ENCODE measurements at places on chromosomes 16 and 17.

- no peak for DNase-seq
Measured at GRCh38 chr16:56910654-56911539, 21.0 kb upstream of the HERPUD1 start.

GRCh38 chr16:66521951-66522771, 27.8 kb downstream of the TK2 start:
- DNase-seq: peak; percentile 96

- no peak for DNase-seq
Measured at GRCh38 chr17:71472809-71473789, 647.7 kb upstream of the SOX9 start.

DNA sequence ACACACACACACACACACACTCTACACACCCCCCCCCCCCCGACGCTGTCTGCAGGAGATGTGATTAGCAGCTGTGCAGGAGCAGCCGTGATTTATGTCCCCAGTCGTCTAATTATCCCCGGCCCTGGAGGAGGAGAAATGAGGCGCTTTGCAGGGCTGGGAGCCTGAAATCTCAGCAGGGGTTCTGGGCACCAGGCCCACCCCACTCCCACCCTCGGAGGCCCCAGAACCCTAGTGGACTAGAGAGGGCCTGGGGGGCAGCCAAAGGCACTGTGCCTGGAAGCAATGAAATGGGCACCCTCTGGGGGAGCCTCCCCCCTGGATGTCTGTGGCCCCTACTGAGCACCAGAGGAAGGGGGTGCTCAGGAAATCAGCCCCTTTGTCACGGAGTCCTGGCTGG, 134.2 kb upstream of the CIBAR2 start:
- DNase-seq: no peak

DNA sequence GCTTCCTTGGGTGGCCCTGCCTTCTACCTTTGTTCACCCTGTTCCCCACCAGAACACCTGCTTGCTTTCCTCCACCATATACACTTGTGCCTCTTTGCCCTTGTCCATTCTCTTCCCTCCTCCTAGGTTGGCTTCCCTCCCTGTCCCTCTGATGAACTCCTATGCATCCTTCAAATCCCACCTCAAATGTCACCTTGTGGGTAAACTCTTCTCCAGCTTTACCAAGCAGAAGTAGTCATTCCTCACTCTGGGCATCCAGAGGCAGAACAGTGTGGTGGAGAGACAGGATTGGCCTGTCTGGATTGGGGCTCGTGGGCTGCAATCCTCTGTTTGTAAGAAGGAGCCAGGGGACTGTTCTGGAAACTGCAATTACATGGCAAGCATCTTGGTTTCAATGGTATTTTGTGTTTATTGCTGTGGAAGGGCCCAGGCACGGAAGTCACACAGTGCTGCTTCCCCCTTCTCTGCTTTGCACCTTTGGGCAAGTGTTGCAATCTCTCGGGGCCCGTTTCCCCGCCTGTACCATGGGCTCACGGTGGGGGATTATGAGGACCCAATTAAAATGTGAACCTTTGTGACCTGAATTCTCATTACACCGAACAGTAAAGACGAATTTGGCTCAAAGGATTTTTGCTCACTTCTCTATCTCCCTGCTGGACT, 21.9 kb upstream of the NXPH3 start:
- DNase-seq: no peak

- DNase-seq: peak; percentile 97
Measured at GRCh38 chr16:30922960-30923535, 324 bp upstream of the FBXL19 start.

- DNase-seq: no peak
Measured at GRCh38 chr16:22844416-22844815, 30.5 kb downstream of the HS3ST2 start.

- DNase-seq: no peak
Measured at GRCh38 chr16:3950343-3951193, 70.1 kb upstream of the CREBBP start.

- DNase-seq: no peak
Measured at GRCh38 chr16:8859913-8860881, 8.6 kb downstream of the CARHSP1 start.

GRCh38 chr17:49515196-49515770, 20.2 kb downstream of the NGFR start:
- DNase-seq: no peak

- no peak for DNase-seq
Measured at GRCh38 chr16:104928-105327, 26.9 kb downstream of the MPG start.

GRCh38 chr16:81902025-81902424, 109.2 kb downstream of the SDR42E1 start:
- DNase-seq: no peak

DNA sequence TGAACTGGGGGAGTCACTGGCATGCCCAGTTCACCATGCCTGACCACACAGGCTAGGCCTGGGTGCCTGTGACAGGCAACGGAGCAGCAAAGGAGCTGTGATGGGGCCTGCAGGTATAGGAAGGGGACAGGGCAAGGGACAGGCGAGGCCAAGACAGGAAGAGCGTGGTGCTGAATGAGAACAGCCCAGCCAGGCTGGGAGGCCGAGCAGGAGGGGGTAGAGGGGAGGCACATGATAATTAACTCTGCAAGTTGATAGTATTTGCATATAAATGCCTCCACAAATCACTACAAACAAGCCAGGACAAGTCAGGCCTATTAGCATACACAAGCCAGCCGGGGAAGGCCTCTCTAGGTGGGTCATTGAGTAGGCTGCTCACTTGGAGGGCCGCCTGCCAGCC, 7.8 kb downstream of the ZFHX3 start:
- DNase-seq: no peak

GRCh38 chr17:41322094-41322902, 6.8 kb upstream of the KRTAP17-1 start:
- no peak for DNase-seq

DNA sequence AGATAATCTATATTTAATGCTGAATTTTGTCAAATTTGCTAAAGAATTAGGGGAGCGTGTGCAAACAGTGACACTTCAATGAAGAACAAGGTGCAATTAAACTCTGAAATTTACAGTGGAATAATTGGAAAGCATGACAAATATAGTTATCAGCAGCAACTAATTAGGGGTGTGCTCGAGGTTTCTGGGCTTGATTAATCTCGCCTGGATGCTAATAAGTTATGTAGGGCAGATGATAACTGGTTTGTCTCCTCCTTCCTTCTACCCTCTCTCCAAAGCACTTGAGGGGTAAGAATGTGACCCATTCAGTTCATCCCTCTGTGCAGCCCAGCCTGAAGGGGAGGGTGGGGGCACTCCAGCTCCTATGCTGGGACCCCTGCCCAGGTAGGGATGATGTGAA, 21.9 kb downstream of the MRM1 start:
- no peak for DNase-seq

- no peak for DNase-seq
Measured at GRCh38 chr17:838486-838885, 56.3 kb downstream of the MRM3 start.

- no peak for DNase-seq
Measured at GRCh38 chr17:42904110-42904469, 3.5 kb downstream of the G6PC1 start.

GRCh38 chr16:12488371-12488770, 315.3 kb downstream of the CPPED1 start:
- no peak for DNase-seq

GRCh38 chr17:30981531-30982519, 11.0 kb downstream of the RNF135 start:
- DNase-seq: no peak

DNA sequence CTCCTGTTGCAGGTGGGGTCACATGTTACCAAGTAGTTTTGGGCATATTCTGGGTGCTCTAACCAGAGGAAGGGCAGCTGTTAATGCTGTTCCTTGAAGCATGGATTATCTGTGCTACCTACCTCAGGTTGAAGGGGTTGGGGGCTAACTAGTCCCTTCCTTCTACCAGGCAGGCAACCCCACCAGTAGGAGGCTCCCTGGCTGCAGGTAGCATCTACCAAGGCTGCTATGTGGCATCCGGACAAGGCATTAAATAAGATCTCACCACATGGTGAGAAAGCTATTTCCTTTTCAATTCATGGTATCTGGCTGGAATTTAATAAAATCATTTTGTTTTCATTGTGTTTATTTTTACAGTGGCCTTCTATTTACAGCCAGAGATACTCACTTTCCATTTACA, 62.5 kb downstream of the CACNG3 start:
- no peak for DNase-seq

DNA sequence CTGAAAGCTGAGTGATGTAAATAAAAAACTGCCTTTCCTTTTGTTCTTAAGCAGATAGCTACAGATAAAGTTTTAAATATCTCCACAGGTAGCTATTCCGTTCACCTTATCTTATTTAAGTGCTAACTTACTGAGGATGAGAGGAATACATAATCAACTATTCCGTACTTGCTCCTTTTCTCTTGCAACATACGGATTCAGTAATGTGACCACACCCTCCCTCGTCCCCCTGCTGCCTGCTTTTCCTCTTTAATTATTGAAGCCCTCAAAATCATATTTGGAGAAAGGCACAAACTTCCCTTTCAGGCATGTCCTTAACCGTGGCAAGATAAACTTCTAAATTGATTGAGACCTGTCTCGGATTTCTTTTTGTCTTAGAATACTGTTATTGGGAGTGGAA, 101.4 kb downstream of the MAP2K4 start:
- no peak for DNase-seq

- DNase-seq: no peak
Measured at GRCh38 chr17:20008242-20009051, 712 bp upstream of the SPECC1 start.

- no peak for DNase-seq
Measured at GRCh38 chr17:3843935-3844516, 2.0 kb downstream of the NCBP3 start.

- DNase-seq: peak; percentile 65
Measured at GRCh38 chr16:17461951-17462729, 8.6 kb downstream of the XYLT1 start.

DNA sequence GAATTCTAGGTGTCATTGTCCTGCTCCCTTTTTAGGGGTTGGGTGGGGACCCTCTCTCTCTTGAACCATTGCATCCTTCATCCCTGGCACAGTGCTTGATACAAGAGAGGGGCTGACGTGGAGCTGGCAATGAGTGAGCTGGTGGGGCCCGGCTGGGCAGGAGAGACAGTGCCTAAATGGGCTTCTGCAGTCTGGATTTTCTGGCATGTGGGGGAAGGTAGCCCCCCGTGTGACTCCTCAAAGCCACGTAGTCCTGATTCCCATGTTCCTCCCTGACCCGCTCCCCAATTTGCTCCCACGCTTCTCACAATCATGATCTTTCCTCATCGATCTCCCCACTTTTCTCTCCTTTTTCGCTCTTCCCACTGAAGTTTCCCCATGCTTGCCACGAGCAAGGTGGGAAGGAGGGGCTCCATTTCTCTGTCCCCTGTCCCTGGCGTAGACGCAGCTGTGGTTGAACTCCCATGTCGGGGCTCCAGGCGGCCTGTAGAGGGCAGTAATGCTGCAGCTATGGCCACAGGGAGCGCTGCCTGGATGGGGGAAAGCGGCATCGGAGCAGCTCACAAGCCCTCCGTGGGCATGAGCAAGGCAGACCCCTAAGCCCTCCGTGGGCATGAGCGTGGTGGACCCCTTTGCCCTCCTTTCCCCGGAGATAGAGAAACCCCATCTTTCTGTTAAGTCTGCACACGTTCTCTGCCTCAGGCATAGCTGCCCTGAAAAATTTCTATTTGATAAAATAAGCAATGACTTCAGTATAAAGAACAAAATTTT, 47.5 kb downstream of the HAPSTR1 start:
- DNase-seq: peak; percentile 11

DNA sequence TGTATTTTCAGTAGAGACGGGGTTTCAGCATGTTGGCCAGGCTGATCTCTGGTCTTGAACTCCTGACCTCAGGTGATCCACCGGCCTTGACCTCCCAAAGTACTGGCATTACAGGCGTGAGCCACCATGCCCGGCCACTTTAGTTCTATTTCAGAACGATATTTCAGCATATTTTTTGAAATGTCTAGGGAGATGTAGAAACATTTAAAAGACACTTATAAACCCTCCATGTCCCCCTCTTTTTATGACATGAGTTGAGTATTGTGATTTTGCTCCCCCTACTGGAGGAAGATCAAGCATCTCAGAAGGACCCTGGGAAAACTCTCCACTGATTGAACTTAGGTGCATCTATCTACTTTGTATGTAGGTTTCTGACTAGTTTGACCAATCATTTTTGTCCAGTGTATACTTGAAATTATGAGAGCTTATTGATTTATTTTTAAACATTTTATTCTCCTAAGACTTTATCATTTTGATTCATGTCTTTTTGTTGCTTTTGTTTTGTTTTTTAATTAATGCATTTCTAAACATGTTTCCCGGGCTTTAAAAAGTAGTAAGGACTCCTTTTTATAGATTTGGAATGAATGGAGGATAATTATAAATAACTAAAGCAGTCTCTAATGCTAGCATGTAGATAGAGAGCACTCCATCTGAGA, 105.1 kb downstream of the CHD9 start:
- no peak for DNase-seq

GRCh38 chr16:85687651-85688471, 893 bp downstream of the GINS2 start:
- no peak for DNase-seq

DNA sequence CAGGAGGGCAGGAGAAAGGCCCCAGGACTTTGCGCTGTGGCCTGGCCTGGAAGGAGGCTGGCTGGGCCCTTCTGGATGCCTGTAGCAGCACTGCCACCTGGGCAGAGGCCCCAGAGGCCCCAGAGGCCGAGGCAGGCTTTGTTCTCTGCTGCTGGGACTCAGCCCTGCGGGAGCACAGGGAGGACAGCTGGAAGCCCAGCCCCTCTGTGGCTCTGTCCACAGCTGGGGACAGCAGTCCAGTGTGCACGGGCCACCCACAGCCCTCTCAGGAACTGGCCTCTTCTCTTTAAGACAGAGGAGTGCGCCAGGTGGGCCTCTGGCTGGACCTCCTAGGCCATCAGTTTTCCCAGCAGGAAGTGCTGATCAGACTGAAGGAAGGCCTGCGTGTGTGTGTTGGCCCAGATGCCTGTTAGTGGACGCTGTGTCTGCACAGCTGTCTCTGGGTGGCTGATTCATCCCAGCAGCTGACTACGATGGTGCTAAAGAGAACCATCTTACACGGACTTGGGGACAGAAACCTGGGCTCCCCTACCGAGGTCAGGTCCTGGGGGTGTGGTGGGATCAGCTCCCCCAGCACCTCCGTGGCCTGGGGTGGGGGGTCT, 26.9 kb upstream of the ZNF750 start:
- no peak for DNase-seq
